ENCODE measurements at places on chromosomes 2 and 18.

DNA sequence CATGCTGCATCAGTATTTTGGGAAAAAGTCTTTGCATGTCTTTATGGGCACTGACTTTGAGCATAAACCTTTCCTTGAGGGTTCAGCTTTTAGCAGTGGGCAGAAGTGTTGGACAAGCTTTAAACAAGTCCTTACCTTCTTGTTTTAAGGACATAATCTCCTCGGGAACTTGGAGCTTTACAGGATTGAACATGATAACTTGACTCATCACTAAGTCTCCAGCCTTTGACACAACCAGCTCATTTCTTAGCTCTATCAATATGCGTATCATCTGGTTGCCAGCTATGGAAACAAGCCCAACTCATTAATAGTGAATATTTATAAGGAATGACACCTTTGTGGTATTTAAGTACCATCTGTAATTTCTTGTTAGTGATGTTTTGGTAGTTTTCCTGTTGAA lies 21.0 kb upstream of the RAB27B start:
- no peak for DNase-seq

DNA sequence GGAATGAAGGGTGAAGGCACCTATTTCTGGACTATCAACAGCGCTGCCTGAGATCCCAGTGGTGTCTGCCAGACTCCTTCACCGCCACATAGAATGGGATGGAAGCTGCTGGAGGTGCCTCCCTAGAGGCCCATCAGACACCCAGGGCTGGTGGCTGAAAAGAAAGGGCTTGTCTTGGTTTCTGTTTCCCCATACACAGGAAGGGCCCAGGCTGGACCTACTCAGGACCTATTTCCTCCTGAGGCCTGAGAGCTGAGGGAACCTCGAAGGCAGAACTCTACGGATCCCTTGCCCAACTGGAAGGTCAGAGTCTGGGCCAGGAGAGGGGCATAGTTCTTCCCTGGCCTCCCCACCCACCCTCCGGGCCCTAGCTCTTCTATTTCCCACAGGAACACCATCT lies 2.9 kb upstream of the CLEC4F start:
- DNase-seq, result no peak

DNA sequence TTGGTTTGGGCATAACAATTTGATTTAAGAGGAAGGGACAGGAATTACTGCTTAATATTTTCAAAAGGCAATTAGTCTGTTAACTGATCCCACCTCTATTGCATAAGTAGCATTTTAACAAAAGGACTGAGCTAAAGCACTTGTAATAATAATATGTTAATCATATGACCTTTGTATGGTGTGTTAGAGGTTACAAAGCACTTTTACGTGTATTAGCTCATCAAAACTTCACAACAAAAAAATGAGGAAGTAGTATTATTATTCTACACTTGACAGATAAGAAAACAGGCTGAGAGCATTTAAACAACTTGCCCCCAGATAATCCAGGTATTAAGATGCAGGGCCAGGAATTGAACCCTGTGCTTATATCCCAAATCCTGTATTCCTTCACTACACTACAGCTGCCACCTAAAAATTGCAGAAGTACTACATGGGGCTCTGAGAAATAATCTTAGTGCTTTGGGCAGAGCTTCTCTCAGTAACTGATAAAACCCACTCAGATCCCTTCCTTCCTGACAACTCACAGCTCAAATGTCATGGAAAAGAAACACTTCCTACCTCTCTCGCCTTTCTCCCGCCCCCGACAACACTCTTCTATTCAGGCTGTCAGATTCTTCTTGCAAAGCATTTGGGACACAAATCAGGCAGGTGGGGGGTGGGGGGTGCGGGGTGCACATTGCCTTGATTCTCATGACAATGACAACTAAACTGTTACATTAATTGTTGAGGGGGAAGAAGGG lies 20.7 kb upstream of the KCTD1 start:
- no peak for DNase-seq

DNA sequence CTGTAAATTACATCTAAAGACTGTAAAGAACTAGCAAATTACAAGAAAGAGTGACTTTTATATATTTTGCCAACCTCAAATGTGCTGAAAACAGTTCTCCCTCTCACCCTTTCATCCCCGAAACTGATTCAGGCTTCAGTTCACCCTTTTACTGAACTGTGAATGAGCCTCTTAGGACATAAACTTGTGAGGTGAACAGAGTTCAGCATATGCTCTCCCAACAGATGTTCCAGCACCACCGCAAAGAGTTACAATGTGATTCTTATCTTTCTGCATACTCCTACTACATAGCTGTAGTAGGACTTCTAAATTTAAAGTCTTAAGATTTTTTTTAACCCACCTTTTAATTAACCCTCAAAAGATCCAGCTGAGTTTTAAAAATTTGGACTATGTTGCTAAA lies 1.2 kb upstream of the ZCCHC2 start:
- peak; percentile 28 for DNase-seq

GRCh38 chr18:23701544-23702064 lies 12.4 kb downstream of the LAMA3 start:
- DNase-seq, result no peak

DNA sequence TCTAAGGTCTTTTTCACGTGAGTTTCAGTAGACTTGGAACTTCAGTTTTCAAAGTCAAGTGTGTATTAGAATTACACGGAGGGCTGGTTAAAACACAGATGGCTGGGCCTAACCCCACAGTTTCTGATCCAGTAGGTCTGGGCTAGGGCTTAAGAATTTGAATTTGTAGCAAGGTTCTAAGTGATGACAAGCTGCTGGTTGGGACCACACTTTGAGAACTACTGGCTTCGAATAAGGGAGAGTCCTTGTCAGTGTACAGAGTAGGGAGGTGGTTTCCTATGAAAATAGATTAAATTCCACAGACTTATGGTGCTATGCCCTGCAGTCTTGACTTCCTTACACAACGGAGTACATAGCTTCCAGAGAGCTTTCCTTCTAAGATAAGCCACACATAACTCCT lies 4.5 kb downstream of the RHOB start:
- DNase-seq, result no peak

DNA sequence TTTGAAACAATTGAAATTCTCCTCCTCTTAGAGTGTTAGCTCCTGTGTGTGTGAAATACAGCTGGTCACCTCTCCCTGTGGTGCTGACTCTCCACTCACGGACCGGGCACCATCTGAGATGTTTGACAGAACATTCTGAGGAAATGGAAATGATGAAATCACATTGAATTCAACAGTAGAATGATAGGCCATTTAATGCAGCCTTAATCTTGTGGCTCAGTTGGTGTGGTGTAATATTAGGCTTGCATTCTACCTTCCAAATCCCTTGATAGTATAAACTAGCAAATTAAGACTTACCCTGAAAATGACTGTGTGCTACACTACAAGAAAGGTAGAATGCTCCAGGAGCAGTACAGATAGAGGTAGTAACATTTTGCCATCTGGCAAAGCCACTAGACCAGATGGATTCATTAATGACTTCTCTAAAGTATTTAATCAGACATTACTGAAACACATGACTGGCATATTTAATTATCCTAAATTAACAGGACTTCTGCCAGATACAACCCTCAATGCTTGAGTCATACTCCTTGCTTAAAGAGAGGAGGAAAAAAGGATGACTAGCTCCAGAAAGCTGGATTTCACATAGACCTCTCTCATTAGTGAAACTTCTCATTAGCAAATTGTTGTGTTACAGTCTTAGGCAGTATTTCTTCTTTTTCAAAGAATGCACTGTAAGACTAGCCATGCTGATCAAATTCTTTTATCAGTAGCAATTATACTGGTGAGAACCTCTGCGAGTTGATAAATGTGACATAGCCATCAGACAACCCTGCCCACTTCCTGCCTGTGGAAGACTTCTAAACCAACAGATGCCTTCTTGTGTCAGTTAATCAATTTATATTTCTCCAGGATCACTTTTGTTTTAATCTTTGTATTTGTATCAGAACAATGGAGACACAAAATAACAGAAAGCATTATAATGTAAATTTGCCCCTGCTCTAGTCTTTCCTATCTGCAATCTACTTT lies 80.6 kb downstream of the EML6 start:
- DNase-seq, result peak; percentile 87

- DNase-seq, result no peak
Measured at GRCh38 chr2:1731963-1732768, 12.1 kb downstream of the PXDN start.
